ENCODE measurements at places on chromosomes 1 and 21.

DNA sequence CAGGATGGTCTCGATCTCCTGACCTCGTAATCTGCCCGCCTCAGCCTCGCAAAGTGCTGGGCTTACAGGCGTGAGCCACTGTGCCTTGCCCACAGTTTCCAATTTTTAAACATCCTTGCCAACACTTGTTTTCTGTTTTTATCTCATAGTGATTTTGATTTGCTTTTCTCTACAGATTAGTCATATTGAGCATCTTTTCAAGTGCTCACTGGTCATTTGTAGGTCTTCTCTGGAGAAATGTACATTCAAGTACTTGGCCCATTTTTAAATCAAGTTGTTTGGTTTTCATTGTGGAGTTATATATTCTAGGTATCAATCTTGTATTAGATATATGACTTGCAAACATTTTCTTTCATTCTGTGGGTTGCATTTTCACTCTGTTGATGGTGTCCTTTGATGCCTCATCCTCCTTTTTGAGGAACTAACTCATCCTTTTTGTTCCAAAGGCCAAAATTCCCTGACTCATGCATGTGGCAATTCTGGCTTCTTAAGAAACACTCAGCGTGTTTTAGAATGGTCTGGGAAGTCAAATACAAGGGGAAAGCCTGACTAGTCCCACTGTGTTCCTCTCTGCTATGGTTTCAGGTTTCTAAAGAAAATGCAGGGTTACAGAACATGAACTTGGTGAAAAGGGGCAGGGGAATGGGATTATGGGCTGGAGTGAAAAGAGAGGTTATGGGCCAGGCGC, 37.3 kb downstream of the PTAFR start:
- DNase-seq = no peak

DNA sequence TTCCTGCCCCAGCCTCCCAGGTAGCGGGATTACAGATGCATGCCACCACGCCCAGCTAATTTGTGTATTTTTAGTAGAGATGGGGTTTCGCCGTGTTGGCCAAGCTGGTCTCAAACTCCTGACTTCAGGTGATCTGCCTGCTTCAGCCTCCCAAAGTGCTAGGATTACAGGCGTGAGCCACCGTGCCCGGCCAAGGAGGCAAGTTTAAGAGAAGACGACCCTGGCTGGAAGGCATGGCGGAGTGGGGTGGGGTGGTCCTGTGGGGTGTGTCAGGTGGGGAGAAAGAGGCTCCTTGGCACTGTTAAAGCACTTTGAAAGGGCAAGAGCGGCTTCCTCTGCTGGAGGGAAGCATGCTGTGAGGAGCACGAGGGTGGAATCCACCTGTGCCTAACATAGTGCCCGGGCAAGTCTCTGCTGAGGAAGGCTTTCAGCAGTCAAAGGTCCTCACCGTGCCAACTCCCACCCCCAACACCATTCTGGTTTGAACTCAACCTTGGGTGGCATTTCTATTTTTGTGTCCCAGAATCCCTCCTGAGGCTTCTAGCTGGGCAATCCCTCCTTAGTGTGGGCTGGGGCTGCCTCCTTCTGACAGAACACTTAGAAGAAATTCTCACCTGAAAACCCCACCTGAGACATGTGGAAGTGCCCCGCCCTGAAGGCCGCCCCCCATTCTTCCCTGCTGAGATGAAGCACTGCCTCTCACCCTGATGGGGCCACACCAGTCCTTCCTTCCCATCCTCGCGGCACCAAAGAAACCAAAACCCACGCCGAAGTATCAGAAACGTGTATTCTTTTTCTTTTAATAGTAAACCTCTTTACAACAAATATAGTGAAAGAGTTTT, 37.4 kb downstream of the MEF2D start:
- no peak for DNase-seq

DNA sequence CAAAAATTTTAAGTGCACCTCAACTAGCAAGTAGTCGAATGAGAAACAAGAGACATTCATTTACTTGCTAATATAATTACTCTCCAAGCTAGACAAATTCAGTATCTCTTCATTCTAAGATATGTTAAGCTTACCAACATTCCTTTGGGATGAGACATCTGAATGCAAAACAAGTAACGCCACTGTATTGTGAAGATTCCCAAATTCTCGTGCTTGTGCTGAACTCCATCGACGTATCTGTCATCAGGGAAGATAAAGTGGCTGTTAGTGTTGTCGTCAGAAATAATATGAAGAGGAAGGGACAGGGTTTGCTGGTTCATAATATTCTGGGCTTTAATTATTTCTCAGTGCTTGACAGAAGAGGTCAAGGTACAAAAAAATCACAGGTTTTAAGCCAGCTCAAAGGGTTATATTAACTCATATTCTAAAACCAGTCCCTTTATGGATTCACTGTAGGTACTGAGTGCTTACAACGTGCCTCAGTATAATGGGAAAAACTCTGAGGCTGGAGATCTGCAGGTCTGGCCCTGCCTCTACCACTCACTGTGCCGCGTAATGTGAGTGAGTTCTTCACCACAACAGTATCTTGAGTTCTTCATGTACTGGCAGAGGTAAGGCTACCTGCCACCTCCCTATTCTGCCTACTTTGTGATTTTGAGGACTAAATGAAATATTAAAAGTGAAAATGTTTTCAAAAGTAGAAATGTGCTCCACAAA, 42.0 kb downstream of the PCSK9 start:
- DNase-seq = no peak

DNA sequence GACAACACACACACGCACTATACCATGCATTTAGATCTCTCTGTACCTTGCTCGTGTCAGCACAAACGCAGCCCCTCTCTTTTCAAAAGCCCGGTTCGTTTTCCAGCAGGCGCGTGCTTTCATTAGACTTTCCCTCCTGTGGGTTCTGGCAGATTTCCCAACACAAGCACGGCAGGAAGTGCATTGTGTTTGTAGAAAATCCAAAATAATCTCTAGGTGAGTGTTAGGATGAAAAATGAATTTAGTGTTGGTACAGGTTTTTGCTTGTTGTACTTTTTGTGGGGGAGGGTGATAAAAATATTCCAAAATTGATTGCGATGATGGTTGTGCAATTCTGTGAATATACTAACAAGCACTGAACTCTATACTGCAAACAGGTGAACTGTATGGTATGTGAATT, 54.1 kb upstream of the POFUT2 start:
- DNase-seq = no peak

DNA sequence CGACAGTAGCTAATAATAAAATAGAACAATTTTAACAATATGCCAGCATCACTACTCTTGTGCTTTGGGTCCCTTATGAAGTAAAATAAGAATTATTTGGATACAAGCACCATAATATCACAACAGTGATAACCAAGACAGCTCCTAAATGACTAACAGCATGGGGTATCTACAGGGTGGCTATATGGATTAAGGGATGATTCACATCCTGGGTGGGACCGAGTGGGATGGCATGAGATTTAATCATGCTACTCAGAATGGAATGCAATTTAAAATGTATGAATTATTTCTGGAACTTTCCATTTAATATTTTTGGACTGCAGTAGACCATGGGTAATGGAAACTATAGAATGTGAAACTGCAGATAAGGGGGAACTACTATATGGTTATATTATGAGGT, 28.1 kb upstream of the B3GALNT2 start:
- DNase-seq = no peak

- DNase-seq = no peak
Measured at GRCh38 chr21:14977814-14978213, 87.0 kb downstream of the NRIP1 start.

GRCh38 chr1:241834733-241835377, 13.1 kb upstream of the EXO1 start:
- DNase-seq = no peak

DNA sequence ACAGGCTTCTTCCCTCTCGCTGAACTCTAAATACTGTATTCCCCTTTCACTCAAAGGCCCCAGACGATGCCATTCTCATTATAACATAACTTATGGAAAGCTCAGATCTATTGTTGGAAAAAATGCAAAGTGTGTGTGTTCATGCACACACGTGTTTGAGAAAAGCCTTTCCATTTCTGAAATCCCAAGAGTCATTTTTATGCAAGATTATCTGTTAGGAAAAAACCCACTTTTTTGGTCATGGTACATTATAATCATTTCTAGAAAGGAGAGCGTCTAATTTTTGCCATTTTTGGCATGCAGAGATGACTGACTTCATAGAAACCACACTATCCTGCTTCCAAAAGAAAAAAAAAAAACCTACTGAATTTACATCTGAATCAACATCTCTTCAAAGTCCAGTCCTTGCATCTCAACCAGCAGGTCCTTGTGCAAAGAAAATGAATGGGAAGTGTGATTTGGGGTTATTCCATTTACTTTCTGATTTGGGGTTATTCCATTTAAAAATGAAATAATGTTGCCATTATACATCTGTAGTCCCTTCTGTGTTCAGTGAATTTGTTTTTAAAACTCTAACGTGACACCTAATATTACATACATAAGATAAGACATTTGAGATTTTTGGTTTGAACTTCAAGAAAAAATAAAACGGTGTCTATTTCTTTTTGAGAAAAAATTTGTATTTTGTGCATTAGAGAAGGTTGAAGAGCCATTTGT, 150.3 kb downstream of the DHRS3 start:
- no peak for DNase-seq

DNA sequence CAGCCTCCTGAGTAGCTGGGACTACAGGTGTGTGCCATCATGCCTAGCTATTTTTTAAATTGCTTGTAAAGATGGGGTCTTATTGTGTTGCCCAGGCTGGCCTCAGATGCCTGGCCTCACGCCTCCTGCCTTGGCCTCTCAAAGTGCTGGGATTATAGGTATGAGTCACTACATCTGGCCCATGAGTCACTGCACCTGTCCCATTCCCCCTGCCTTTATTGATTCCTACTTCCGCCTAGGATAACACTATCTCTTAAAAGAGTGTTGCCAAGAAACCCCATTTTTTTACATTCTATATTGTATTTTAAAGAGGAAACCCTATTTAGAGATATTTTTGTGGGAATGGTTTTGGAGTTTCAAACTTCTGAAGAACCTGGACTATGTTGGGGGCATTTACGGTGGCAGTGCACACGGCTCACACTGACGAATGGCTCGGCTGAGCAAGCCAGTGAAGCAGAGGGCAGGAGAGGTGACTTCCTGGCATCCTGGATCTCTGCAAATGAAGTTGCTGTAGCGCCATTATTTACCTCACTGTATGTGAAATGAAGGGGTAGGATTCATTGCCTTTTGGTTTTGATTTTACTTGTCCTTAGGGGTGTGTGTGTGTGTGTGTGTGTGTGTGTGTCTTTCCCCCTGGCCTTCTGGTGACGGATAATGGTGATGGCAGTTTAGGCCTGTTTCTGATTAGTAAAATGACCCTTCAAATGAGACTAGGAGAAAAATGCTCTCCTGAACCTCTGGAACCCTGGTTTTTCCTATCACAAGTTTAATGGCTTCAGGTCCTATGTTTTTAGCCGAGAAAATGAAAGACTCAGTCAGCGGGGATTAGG, 22.5 kb downstream of the KIF26B start:
- no peak for DNase-seq

- DNase-seq = no peak
Measured at GRCh38 chr1:232355162-232356006, 274.5 kb downstream of the SIPA1L2 start.

GRCh38 chr1:217622042-217622441, 8.8 kb downstream of the GPATCH2 start:
- DNase-seq = no peak

DNA sequence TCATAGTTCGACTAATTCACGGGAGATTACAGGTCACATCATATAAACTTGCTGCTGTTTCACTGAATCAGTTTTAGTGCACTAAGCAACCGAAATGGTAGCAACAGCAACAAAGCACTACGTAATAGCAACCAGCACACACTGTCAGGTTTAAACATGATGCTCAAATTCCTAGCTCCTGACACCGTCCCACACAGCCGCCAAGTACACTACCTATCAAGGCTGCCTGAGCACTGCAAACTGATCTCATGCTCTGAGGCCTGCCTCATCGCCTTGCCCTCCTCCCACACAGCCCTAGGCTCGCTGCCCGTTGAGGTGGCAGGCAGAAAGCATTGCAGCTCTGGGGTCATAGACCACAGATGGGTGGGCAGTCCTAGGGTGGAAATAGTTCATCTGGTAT, 12.4 kb downstream of the LAMC2 start:
- DNase-seq = no peak

GRCh38 chr1:207284209-207284897, 37.1 kb upstream of the CD55 start:
- no peak for DNase-seq

- DNase-seq = no peak
Measured at GRCh38 chr1:77015748-77016341, 148.6 kb downstream of the ST6GALNAC5 start.

DNA sequence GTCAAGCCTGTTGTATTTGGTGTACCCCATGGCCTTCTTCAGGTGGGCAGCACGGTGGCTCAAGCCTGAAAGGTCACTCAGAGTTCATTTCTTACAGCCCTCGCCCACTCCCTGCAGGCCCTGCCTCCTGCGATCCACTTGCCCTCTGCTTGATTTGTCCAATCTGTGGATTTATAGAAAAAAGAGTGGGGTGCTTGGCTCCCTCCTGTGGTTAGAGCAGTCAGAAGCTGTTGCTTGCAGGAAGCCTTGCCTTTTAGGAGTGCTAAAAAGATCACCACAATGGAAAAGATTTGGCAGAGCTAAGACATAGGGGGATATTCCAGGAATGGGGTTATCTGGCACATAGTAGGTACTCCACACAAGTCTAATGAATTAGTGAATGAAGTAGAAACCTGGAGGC, 108.0 kb upstream of the TRABD2B start:
- DNase-seq = no peak

GRCh38 chr1:202571719-202572339, 138.4 kb downstream of the SYT2 start:
- no peak for DNase-seq

Data from stimulated activated CD8-positive, alpha-beta memory T cell treated with anti-CD3 and anti-CD28 coated beads, Interleukin-4, amount 100 ng/mL, for 24 hours (primary cell).